SJCRH30 (cell line): ENCODE measurements at places on chromosomes 1 and 21. TPM values are rescaled to one million over a fixed set of nuclear protein-coding genes. Genes with fewer than 3 reads are reported as not detected.

DNA sequence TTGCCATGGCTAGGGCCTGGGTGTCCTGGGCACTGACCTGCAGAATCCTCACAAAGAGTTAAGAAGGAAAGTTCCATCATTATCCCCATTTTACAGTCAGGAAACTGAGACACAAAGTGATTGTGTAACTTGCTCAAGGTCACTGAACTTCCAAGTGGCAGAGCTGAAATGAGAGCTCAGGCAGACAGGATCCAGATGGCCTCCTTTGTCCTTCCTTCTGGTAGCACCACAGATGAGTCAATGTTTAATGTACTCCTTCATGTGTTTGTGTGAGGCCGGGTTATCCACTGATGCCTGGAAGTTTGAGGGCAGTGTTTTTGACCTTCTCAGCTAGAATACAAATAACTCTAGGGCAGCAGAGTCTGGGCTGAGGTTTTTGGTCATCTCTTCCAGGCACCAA is 207.0 kb downstream of the TNR start:
- DNase-seq = no peak

DNA sequence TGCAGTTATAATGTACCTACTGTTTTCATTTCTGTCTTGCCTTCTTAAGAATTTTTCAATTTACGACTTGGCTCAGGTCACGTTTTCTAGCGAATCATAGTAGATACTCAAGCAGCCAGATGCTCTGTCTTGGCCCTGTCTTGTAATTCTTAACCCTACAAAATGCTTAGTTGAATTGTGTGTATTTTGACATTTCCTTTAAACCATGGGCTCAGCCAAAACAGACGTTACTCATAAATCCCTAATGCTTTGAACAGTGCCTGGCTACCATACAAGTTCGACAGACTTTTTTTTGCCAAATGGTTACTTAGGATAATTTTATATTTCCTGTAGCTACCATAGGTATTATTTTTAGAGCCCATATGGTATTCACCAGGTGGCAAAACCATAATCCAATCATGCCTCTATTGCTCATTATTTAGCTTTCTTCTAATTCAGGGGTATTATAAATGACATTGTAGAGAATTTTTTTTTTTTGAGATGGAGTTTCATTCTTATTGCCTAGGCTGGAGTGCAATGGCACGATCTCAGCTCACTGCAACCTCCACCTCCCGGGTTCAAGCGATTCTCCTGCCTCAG is 54.3 kb downstream of the KCNK1 start:
- no peak for DNase-seq

- DNase-seq = no peak
These were observed 39.6 kb upstream of the GPR52 start for GRCh38 chr1:174408146-174408545.

ORC1 gene
- 37.3 and 38.9 TPM in 2 replicates for total RNA-seq

GRCh38 chr1:229253151-229253974 is 17.5 kb upstream of the RAB4A start:
- DNase-seq = peak; percentile 33

DNA sequence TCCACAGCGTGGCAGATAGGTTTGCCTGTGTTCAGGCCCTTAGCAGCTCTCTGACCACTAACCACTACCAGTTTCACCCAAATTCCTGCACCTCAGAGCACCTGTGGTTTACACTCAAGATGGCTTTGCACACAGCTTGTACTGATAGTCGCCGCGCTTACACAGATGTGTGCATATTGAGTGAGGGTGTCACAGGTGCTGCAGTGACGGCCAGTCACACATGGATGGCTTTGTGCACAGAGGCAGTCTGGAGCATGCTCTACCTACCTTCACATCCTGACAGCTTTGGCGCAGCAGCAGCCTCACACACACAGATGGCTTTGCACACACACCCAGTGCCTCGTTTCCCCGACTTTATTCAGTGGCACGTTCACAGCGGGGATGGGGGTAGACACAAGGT is 7.5 kb downstream of the DMAP1 start:
- DNase-seq = no peak

MFN2 gene
- 92.5 and 94.0 TPM in 2 replicates for total RNA-seq

DNA sequence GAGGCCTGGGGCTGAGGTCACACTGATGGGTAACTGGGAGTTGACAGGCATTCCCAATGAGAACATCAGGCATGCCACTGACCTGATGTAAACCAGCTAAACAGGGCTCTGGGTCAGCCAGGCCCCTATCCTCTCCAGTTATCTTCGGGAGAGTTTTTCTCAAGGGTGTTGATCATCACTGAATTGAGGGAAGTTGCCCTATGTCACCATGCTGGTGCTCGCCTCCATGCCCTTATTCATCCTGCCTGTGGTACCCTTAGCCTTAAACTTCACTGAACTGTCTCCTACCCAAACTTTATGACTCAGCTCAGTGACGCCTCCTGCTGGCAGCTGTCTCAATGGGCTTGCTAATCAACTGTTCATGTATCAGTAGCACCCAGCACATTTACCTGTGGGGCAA is 80.7 kb upstream of the TNR start:
- no peak for DNase-seq

- no peak for DNase-seq
These were observed 1147.6 kb upstream of the ADGRL4 start for GRCh38 chr1:80154176-80154575.

- DNase-seq = no peak
These were observed 60.5 kb downstream of the ERI3 start for GRCh38 chr1:44294588-44295007.
